ENCODE measurements at places on chromosomes 2 and 18.

GRCh38 chr2:233468741-233469110 lies 97.9 kb downstream of the USP40 start:
- DNase-seq: no peak

DNA sequence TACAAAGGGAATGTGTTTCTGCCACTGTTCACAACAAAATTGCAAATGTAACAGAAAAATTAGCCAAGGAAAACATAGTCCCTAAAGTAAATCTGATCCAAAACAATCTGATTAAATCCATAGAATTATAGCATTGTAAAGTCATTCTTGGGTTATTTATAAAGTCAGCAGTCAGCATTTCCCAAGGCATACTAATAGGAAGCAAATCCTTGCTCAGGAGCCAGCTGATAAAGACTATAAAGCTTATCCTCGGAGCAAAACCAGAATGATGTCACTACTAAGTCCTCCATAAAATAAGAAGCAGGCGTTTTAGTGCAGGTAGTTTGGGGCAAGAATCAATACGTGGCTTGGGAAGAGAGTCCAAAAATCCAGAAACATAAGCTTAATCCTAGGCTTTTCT lies 67.3 kb upstream of the CSRNP3 start:
- DNase-seq: no peak

DNA sequence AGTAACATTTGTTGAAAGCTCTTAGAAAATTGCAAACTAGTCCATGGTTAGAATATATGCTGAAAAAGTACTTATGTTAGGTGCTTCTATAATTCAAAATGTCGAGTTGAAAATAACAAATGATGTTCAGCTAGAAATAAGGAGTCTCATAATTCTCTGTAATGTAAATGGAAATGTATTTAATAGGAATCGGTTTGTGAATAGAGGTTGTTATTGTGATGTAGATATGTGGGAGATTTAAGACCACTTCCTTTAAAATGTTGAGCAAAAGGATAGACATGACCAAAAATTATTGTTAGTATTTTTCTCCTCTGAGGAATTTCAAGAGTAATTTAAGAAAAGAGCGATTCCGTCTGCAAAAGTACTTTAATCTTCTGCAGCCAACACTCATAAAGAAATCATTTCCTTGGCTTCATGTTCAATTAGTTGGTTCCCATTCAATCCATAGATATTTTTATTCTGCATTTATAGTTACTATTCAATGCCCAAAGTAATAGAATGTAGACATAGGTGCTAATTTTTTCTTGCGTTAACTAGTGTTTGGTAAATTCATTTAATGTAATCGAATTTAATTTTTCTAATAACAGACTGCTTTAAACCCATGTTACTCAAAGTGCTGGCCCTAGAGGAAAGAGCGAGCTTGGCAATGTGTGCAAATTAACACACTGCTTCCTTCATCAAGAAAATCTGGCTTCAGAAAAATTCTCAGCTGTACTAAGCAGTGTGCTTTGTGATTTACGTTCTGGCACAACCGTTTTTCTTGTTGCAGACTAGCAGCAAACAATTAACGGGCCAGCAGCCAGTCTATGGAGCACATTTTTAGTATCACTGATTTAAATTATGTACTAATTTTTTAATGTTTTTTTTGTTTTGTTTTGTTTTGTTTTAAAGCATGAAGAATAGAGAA lies 32.2 kb downstream of the FN1 start:
- no peak for DNase-seq

DNA sequence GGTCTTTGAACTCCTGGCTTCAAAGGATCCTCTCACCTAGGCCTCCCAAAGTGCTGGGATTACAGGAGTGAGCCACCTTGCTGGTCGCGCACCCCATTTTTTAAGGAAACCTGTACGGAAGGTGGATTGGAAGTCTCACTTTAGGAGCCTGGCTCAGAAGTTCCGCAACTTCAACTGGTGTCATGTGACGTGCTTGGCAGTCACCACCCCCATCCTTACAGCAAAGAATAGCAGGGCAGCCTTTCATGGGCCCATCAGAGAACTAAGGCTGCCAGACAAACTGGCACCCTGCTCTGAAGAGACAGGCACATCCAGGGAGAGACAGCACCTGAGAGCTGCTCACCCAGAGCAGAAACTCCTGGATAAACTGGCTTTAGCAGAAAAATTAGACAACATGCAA lies 3.3 kb upstream of the SLC66A2 start:
- peak; percentile 76 for DNase-seq

DNA sequence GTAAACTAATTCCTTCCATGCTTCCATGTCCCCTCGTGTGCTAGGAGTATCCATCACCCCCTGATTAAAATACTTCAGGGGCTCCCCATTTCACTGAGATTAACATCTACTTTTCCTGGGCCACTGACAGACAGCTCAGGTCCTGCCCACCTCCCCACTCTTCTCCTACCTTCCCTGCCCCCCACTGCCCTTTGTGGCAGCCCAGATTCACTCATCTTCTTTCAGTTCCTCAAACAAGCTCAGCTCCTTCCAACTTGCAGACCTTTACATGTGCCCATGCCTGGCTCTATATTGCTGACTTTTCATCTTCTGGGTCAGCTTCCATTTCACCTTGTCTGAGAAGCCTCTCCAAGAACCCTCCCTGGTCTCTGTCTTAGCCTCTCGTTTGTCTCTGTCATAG lies 12.0 kb downstream of the RUFY4 start:
- peak; percentile 34 for DNase-seq

GRCh38 chr18:30016179-30016578 lies 1026.4 kb downstream of the DSC3 start:
- no peak for DNase-seq

- DNase-seq: no peak
Observed at GRCh38 chr2:237875256-237876060, 16.0 kb downstream of the RAMP1 start.

DNA sequence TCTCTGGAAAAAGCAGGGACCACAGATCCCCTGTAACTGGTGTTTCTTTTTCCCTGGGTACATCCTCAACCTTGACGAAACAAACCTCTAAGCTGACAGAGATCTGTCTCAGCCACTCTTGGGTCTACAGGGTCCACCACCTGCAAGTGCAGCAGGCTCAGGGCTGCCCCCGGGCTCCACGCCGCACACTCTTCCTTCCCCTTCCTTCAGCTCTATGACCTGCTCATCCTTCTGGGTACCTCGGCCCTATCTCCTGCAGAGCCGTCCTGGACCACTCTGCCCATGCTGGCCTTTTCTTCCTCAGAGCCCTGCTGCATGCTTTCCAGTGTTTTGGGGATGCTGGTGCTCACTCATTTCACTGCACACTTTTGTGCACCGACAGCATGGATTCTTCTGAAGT lies 27.5 kb downstream of the TUBB6 start:
- DNase-seq: no peak

DNA sequence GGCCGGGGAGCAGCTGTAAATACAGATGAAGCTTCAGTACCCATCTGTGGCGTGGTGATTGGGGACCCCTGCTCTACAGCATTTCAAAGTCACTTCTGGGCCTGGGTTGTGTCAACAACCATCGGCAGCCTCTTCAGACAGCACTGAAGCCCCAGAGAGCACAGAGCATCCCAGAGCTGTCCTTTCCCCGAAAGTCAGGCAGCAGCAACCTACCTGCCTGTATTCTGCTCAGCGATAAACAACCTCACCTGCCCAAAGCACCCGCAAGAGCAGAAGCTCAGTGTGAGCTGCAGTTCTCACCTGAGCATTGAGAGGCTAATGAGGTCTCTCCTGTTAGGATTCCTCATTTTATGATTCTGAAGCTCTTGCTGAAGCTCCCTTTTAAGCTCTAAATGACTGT lies 19.3 kb downstream of the TRABD2A start:
- DNase-seq: no peak

- DNase-seq: no peak
Observed at GRCh38 chr18:58201733-58202730, 158.0 kb downstream of the NEDD4L start.

DNA sequence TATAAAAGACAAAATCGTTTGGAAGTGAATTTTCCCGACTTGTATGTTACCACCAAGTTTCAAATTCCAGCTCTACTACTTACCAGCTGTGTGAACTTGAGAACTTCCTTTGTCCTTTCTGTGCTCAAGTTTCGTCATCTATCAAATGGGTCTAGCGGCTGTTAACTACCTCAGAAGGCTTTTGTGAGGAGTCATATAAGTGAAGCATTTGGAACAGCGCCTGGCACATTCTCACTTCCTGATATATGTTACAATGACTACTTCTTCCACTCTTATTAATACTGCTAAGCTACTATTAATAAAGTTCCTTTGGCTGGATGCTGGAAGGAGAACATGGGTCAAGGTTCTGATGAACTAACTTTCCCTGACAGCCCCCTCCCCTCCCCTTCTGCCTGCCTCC lies 104.5 kb downstream of the MEIS1 start:
- no peak for DNase-seq

DNA sequence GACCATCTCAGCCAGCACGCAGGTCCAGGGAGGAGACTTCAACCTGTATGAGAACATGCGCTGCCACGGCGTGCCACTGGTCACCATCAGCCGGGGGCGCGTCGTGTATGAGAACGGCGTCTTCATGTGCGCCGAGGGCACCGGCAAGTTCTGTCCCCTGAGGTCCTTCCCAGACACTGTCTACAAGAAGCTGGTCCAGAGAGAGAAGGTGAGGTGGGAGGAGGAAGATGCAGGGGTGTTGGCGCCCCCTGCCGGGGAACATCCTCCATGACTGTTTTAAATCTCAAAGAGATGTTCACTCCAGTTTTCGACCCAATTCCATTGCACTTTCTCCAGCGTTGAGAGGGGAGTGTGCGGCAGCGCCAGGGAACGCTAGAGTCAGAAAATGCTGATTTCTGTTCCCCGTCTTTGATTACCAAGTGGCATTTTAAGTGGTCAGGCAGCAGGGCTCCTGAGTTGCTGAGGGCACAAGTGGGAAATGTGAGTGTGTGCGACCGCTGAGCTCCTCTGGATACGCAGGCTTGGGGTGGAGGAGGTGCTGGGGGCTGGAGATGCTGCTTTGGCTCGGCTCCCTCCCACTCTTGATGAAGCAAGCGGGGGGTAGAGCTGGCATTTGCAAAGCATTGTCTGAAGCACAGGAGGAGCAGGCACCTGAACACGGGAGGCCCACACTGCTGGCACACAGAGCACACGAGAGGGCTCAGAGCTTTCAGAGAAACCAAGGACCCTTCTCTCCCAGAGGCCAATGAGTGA lies 27.7 kb upstream of the MAPRE3 start:
- peak; percentile 62 for DNase-seq

DNA sequence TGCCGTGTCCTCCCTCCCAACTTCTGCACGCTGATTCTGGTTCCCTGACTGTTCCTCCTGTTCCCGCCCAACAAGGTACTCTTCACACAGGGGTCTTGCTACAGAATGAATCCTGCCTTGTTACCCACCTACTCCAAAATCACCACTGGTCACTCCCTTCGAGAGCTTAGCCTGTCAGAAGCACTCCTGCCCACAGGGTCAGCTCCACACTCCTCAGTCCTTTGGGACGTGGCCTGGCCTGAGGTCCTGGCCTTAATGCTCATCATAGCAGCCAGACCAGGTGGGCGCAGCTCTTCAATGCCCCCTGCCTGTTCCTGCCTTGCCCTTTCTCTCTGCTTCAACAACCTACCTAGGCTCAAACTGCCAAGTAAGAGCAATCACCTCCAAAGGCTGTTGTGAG lies 27.8 kb upstream of the ID2 start:
- no peak for DNase-seq

DNA sequence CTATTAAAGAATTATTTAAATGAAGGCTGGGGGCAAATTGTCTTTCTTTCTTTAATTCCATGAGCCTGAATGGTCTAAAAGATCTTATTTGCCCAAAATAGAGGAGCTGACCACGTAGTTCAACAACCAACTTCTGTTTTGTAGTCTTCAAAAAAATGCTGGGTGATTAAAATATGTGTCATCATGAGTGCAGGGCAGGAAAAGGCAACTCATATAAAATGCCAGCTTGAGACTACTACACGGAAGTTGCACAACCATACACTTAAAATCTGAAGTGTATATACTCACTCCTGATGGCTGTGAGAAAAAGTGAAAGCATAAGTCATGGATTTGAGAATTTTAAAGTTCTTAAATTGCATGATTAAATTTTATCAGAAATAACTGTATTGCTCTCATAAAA lies 210.9 kb downstream of the DYM start:
- DNase-seq: peak; percentile 72

DNA sequence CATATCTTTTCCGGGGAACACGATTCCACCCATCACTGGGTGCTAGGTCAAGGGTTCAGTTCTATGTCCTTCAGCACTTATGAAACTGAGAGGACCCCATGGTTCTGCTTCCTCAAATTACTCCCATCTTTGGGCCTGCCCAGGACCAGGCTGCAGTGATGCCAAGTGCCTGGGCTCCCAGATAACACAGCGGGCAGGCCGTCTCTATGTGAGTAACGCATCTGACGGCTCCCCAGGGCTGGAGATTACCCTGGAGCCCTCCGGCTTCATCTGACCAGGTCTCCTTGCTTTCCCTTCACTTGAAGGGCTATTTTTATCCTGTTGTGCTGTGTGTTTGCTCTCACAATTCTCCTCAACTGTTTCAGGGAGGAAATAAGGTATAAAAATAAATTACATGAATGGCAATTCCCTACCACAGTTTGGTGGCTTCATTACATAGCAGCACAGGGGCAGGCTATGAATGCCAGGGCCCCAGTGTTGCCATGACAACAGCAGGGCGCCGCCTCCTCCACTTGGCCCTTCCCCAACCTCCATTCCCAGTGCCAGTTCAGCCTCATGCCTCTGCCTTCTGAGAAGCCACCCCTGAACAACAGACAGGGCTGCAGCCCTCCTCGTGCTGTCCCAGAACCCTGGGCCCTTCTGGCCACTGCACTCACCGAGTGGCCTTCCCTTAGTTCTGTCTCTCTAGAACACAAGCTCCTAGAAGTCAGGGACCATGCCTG lies 25.4 kb upstream of the TMEM131 start:
- no peak for DNase-seq

DNA sequence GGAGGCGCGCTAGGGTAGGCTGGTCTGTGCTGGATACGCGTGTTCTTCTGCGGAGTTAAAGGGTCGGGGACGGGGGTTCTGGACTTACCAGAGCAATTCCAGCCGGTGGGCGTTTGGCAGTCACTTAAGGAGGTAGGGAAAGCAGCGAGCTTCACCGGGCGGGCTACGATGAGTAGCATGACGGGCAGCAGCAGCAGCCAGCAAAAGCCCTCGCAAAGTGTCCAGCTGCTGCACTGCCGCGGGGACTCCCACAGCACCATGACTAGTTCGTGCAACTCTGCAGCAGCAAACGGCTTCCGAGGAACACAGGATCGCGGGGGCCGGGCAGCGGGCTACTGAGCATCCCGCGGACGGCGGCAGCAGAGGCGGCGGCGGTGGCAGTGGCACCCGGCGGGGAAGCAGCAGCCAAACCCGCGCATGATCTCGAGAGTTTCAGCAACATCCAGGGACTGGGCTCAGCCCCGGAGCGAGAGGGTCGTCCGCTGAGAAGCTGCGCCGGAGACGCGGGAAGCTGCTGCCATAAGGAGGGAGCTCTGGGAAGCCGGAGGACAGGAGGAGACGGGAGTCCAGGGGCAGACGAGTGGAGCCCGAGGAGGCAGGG lies 368 bp downstream of the TMEFF2 start:
- no peak for DNase-seq

Measured in HL-60 (cell line).